ENCODE measurements at places on chromosomes 5 and 9.

GRCh38 chr9:92738661-92739081 is 26.0 kb downstream of the BICD2 start:
- no peak overlapping the region for H3K4me3 ChIP-seq
- peaks cover 65% of the 10 kb centered on the region for H3K4me1 ChIP-seq
- no peak for DNase-seq
- no peak overlapping the region for H3K27ac ChIP-seq
- H3K36me3 ChIP-seq, result no peaks in the 10 kb centered on the region
- no peaks in the 10 kb centered on the region for H3K27me3 ChIP-seq

DNA sequence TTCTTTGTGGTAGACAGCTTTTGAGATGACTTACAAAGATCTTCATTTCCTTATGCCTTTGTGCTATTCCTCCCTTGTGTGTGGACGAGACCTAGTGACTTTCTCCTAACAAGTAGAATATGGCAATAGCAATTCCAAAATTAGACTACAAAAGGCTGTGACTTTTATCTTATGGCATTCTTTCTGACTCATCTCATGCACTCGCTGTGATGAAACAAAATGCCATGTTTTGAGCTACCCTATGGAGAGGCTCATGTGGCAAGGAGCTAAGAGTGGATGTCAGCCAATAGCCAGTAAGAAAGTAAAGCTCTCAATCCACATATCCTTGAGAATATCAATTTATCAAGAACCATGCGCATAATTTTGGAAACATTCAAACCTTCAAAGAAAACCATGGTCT is 380.5 kb upstream of the SMC2 start:
- H3K27me3 ChIP-seq, result no peaks in the 10 kb centered on the region
- H3K27ac ChIP-seq, result no peak overlapping the region
- H3K4me3 ChIP-seq, result no peak overlapping the region
- H3K36me3 ChIP-seq, result no peaks in the 10 kb centered on the region
- DNase-seq, result no peak

- H3K4me1 ChIP-seq, result no peaks in the 10 kb centered on the region
- H3K27me3 ChIP-seq, result no peaks in the 10 kb centered on the region
- H3K27ac ChIP-seq, result no peak overlapping the region
- no peak for DNase-seq
Measured at GRCh38 chr9:68867066-68867465, 146.8 kb downstream of the PRKACG start.

DNA sequence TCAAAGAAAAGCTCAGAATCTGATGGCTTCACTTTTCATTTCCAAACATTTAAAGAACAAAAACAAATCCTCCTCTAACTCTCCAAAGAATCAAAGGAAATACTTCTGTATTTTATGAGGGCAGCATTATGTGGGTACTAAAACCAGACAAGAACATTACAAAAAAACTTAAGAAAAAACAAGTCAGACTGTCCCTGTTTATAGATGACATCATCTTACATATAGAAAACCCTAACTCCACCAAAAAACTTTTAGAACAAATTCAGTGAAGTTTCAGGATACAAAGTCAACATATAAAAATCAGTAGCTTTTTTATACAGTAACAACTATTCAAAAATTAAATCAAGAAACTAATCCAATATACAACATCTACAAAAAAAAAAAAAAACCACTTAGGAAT is 136.2 kb downstream of the PJA2 start:
- H3K4me3 ChIP-seq, result no peak overlapping the region
- H3K36me3 ChIP-seq, result no peaks in the 10 kb centered on the region
- no peaks in the 10 kb centered on the region for H3K4me1 ChIP-seq
- H3K27me3 ChIP-seq, result no peaks in the 10 kb centered on the region
- DNase-seq, result no peak

GRCh38 chr5:5933651-5934050 is 444.7 kb downstream of the MED10 start:
- H3K36me3 ChIP-seq, result no peaks in the 10 kb centered on the region
- no peak for DNase-seq
- H3K27me3 ChIP-seq, result no peaks in the 10 kb centered on the region
- H3K4me3 ChIP-seq, result no peak overlapping the region

GRCh38 chr5:157801-158200 is 33.5 kb upstream of the LRRC14B start:
- no peaks in the 10 kb centered on the region for H3K4me1 ChIP-seq
- H3K27me3 ChIP-seq, result peaks cover 15% of the 10 kb centered on the region
- H3K27ac ChIP-seq, result no peak overlapping the region
- peaks cover 11% of the 10 kb centered on the region for H3K36me3 ChIP-seq

DNA sequence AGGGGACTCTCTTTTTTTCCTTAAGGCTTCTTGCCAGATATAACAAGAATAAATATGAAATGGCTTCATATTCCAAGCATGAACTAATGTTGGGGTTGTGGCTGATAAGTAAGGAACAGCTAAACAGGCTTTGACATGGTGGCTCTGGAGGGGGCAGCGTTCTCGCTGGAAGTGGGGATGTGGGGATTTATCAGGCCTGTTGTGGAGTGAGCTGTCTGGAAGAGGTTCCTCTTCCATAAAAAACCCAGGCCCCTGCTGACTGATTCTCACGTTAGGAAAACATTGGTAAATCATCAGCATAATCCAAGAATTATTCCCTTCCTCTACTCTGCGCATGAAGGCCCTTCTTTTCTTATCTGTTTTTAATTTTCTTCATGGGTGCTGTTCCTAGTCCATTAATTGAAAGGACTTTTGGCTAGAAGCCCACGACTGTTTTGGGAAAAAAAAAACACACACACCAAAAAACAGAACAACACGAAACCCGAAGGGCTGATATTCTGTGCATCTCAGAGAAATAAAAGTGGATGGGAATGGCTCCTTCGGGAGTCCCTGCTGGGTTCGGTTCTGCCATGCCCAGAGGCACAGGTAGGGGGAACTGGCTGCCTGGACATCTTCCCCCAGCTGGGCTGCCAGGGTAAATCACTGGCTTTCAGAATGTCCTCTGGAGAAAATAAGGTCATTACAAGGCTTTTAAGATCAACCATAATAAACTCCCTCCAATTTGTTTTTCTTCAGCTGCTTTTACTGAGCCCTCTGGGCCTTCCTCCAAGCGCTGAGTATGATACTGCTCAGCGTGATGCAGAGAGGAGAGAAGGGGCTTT is 297.0 kb downstream of the SLIT3 start:
- H3K27ac ChIP-seq, result no peak overlapping the region
- H3K27me3 ChIP-seq, result peaks cover 3% of the 10 kb centered on the region
- DNase-seq, result no peak
- H3K4me1 ChIP-seq, result no peaks in the 10 kb centered on the region
- no peaks in the 10 kb centered on the region for H3K36me3 ChIP-seq
- H3K4me3 ChIP-seq, result no peak overlapping the region

GRCh38 chr9:7286101-7286500 is 513.5 kb downstream of the DMAC1 start:
- no peaks in the 10 kb centered on the region for H3K4me1 ChIP-seq
- H3K27ac ChIP-seq, result no peak overlapping the region
- DNase-seq, result no peak

DNA sequence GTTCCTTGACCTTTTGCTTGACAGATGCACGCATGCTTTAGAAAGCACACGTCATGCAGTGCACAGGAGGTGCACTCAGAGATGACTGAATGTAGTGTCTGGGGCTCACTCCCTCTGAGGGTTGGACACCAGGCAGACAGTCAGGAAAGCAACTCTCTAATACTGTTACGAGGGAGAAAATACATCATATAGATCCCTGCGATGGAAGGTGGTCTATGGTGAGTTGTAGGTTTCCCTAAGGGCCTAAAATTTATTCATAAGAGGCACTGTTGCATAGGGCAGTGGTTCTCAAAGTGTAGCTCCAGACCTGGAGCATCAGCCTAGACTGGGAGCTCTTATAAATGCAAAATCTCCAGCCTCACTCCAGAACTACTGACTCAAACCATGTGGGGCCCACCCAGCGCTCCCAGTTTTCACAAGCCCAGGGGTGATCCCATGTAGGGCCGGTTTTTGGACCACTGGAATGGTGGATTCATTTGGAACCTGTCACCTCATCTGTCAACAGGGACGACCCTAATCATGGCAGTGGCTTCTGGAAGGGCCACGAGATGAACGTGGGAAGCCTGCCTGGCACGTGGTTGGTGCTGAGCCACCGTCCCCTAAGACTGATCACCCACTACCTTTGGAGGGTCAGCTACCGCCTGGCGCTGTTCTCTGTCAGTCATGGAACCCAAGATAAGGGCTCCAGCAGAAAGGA is 16.8 kb upstream of the PHF19 start:
- no peaks in the 10 kb centered on the region for H3K27me3 ChIP-seq
- H3K36me3 ChIP-seq, result no peaks in the 10 kb centered on the region
- H3K4me3 ChIP-seq, result no peak overlapping the region
- H3K4me1 ChIP-seq, result peaks cover 63% of the 10 kb centered on the region
- DNase-seq, result no peak

DNA sequence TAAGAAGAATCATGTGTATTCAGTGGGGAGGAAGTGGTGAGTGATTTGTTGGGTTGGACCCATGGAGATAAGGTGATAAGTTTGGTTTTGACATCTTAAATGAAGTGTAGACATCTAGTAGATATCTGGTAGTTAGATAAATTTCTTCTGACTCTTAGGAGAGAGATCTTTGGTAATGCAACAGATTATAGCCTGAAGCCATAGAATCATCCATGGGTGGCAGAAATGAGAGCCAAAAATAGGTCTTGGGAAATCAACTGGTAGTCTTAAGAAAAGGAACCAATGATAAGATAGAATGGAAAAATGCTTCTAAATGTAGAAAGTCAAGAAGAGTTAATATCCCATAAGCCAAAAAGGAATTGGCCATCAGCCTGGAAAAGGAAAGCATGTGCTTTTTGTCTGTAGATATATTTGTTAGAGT is 532.7 kb upstream of the GRAMD2B start:
- H3K27me3 ChIP-seq, result no peaks in the 10 kb centered on the region
- no peak overlapping the region for H3K27ac ChIP-seq
- no peak overlapping the region for H3K4me3 ChIP-seq
- H3K4me1 ChIP-seq, result no peaks in the 10 kb centered on the region

DNA sequence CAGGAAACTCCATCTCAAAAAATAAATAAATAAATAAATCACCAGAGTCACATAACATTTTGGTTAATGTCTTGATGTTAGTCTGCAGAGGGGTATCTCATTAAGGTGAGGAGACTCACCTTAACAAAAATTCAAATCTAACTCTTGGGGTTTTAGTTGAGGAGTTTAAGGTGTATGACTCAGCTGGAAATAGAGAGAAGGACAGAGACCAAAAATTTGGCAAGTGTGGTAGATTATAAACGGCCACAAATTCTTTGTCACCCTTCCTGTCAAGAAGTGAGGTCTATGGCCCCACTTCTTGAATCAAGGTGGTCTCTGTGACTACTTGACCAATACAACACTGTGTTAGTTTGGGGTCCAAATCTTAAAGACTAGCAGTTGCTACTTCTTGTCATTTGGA is 60.8 kb downstream of the TTC39B start:
- H3K27ac ChIP-seq, result no peak overlapping the region
- DNase-seq, result no peak
- H3K27me3 ChIP-seq, result no peaks in the 10 kb centered on the region
- H3K4me3 ChIP-seq, result no peak overlapping the region
- H3K4me1 ChIP-seq, result no peaks in the 10 kb centered on the region

DNA sequence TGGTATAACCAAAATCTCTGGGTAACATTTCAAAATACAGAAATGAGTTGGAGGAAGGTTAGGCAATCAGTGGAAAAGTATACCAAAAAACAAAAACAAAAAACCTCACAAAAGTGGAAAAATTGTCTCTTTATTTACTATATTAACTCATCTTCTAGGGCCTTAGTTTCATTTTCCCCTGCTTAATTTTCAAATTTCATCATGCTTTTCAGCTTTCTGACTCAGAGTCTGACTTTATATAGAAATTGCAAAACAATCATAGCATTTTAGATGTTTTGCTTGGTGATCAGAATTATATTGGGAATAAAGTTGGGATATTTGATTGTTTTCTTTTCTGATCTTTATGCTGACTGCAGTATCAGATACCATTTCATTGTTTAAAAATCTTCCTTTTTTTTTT is 257.0 kb upstream of the PRR16 start:
- no peak overlapping the region for H3K27ac ChIP-seq
- no peak for DNase-seq
- H3K4me3 ChIP-seq, result peak overlapping the region; percentile 52
- H3K36me3 ChIP-seq, result no peaks in the 10 kb centered on the region

DNA sequence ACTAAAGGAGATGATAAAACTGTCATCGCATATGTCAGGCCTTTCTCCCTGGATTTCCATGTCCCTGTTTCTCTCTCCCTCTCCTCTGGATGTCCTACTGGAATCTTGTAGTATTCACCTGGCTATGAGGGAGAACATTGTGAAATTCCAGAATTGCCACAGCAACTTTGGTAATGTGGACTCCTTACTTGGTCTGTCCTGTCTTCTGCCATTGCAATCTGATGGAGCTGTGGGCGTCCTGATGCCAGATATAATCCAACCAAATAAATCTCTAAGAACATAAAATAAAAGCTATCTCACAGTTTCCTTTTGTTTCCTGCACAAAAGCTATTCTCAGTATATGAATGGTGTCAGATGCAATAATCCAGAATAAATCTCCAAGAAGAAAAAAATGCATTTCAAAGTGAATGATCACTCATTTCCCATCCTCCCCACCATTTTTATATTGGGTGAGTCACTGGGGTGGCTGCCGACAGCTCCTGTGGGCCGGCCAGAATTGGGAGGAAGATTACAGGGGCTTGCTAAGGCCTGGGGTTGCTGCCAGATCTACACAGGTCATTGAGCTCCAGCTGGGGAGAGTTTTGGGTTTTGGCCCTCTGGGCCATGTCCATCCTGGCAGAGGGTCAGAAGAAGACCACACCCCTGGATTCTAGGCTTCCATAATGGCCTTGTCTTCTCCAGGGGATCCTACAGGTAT is 160.7 kb upstream of the PITX1 start:
- no peaks in the 10 kb centered on the region for H3K27me3 ChIP-seq
- H3K27ac ChIP-seq, result no peak overlapping the region
- H3K4me1 ChIP-seq, result peaks cover 6% of the 10 kb centered on the region
- no peaks in the 10 kb centered on the region for H3K36me3 ChIP-seq
- DNase-seq, result no peak

GRCh38 chr9:112371060-112371459 is 8.8 kb upstream of the HSDL2 start:
- no peak for DNase-seq
- no peaks in the 10 kb centered on the region for H3K27me3 ChIP-seq
- H3K27ac ChIP-seq, result no peak overlapping the region
- no peak overlapping the region for H3K4me3 ChIP-seq
- H3K4me1 ChIP-seq, result no peaks in the 10 kb centered on the region

DNA sequence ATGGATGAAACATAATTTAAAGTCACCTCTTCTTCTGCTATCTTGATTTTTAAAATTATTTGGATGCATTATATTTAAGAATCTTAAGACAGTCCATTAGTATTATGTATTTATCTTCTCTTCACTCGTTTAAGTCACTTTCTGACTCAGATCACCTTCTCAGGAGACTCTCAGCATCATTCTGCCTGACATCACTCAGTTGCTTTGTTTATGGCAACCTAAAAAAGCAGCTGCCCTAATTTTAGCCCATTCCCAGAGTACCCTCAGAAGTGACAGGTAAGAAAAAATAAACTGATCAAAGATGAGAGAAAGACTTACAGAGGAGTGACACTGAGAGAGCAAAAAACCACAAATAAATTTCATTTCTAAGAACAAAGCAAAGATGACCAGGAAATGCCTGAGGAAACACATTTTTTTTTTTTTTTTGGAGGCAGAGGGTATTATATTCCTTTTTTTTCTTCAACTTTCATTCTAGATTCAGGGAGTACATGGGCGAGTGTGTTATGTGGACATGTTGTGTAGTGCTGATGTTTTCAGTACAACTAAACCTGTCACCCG is 140.5 kb downstream of the MUSK start:
- no peaks in the 10 kb centered on the region for H3K27me3 ChIP-seq
- H3K4me3 ChIP-seq, result no peak overlapping the region
- DNase-seq, result no peak
- H3K27ac ChIP-seq, result no peak overlapping the region
- H3K4me1 ChIP-seq, result no peaks in the 10 kb centered on the region
- no peaks in the 10 kb centered on the region for H3K36me3 ChIP-seq
